Hematopoietic multipotent progenitor cell treated with erythropoietin and hydrocortisone succinate and interleukin-3 and kit ligand, for 15 days (in vitro differentiated cells): ENCODE measurements at places on chromosomes 3 and 15.

- DNase-seq, result no peak
These were observed 32.5 kb downstream of the MYO5A start for GRCh38 chr15:52496175-52496574.

DNA sequence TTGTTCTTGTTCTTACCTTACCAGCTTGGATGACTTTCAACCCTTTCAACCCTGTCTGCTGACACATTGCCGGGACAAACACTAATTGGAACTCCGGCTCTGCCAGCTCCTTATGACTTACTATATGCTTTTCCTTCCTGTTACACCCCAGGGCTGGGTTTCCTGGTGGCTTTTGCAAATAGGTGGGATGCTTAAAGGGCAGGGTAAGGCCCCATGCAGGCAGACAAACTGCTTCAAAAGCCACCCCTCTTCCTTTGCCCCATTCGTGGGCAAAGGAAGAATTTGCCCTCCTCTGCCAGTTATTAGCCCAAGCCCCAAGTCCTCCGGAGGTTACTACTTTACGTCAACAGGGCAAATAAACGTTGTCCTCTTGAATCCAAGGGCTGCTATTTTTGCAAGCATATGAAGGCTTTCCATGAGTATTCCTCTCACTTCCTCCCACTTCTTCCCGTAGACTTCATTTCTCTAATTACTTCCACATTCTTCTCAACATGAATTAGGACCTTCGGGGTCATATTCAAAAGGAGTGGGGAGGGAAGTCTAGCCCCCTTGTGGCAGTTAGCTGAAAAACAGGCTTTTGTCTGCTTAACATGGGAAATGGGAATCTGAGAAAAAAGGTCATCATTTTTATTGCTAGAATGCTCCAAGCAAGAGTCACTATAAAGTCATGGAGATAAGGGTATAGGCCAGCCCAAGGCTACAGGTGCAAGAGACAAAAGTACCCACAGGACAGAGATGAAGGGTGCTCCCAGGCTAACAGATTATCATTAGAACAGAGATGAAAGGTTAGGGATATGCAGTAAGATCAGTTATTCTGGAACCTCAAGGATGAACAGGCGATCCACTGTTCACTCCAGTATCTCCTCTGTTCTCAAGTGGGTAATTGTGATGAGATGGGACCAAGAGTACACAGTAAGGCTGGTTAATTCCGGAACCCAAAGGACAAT, 56.3 kb upstream of the FSTL1 start:
- peak; percentile 6 for DNase-seq

DNA sequence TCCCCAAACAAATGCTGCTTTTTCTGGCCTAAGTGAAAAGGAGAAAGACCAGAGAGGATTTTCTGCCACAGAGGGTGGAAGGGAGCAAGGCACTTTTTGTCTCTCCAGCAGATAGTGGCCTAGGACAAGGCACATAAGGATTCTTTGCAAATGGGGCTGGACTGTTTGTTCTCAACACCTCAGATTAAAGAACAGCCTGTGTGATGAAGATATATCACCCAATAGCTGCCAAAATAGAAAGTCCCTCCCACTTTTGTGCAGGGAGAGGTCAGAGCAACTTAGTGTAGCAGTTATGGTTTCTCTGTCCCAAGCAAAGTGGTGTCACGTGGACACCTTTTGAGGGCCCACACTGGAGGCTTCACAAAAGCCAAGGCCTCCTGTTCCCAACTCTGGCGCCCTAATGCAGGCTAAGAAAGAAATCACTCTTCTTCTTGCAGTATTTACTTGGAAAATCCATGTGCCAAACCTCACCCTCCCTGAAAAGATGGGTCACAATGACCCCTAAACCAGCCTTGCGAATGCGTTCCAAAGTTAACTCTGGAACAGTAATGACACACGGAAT, 84.9 kb downstream of the LRIG1 start:
- no peak for DNase-seq

DNA sequence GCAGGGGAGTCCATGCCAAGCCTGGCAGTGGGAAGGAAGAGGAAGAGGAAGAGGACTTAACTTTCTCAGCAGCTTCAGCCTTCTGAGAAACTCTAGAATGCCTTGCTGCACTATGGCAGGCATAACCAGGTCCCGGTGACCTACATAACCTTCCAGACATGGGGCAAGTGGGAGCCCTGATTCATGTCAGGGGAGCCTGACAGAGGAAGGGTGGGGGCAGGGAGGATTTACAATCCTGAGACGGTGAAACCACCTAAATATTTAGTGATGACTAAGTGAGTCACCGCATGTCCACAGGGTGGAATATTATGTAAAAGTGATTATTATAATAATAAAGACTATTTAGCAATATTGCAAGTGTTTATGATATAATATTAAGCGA, 46.7 kb downstream of the AMOTL2 start:
- DNase-seq, result no peak

GRCh38 chr3:185153861-185154629, 1.2 kb upstream of the C3orf70 start:
- no peak for DNase-seq

- DNase-seq, result no peak
These were observed 73.2 kb downstream of the CLDN11 start for GRCh38 chr3:170491901-170492300.

- DNase-seq, result no peak
These were observed 466.7 kb downstream of the ERC2 start for GRCh38 chr3:56001537-56001936.

DNA sequence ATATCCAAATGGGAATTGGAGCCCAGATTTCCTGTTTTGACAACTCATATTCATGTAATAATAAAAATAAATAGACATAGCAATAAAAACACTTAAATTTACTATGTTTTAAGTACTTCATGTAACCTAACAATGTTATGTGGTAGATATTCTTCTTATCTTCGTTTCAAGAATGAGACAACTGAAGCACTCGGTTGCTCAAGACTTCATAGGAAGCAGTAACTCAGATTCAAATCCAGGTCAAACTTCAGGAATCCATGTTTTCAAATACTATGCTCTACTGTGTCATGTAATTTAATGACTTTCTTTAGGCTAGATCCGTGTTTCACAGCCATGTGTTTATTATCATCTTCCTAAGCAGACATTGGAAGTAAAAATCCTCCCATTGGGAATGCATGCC, 492.2 kb downstream of the CNTN3 start:
- DNase-seq, result no peak

GRCh38 chr3:59254976-59255375, 205.2 kb upstream of the CFAP20DC start:
- no peak for DNase-seq

- DNase-seq, result no peak
These were observed 21.9 kb upstream of the THSD4 start for GRCh38 chr15:71093054-71094024.

DNA sequence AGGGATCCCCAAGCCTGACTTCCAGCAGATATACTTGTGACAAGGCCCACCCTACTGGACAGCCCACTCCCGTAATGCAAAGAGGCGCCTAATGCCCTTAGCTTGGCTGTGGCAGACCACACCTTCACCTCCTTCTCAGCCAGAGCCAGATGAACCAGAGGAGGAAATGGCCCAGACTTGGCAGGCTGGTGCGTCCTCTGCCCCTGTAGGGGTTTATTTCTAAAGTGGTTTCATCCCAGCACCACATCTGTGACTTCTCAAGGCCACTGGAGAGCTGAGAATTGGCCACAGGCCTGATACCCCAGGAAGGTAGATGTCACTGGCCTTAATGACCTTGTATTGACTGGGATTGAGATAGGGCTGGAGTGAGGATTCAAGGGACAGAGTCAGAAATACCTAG, 29.5 kb downstream of the BOC start:
- no peak for DNase-seq

DNA sequence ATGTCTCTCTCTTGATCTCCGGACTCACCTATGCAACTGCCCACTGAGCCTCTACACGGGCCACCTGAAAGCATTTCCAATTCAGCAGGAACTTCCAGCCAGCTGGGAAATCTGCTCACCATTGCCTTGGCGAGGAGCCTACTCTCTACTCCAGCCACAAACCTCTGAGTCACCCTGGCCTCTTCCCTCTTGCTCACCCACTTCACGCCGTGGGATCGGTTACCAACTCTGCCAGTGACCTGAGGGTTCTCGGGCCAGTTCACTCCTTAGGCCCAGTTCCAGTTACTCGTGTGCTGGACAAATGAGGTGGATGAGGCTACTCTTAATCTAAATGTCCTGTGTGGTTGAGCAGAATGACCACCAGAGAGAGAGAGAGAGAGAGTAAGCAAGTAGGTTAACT, 70.1 kb downstream of the CEMIP start:
- no peak for DNase-seq

- no peak for DNase-seq
These were observed 41.1 kb downstream of the IGF1R start for GRCh38 chr15:98689431-98689861.

- DNase-seq, result no peak
These were observed 53.0 kb downstream of the UBR1 start for GRCh38 chr15:43052860-43053259.

DNA sequence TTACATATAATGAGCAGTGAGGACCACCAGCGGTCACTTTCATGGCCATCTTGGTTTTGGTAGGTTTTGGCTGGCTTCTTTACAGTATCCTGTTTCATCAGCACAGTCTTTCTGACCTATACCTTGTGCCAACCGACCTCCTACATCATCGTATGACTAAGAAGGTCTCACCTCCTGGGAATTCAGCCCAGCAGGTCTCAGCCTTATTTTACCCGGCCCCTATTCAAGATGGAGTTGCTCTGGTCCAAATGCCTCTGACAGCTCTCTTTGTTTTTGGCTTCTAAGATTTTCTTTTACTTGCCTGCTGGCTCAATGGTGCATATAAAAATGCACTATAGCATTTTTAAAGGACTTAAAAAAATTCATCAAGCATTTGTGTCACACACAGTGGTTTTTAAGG, 3.2 kb upstream of the MME start:
- no peak for DNase-seq

DNA sequence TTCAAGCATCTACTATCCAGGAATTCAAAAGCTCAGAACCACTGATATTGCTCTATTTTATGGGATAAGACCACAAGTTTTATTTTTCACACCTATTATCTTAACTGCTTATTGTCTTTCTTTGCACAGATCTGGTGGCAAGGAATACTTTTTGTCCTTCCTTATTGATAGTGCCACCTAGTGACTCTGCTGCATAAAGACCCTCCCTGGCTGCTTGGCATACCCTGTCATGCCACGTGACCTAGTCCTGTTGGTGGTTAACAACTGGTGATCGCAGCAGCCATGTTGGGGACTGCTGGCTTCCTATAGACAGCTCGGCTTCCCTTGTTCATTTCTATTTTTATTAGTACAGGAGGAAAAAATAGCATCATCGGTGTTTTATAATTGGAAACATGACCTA, 236.3 kb downstream of the MEX3B start:
- DNase-seq, result no peak

DNA sequence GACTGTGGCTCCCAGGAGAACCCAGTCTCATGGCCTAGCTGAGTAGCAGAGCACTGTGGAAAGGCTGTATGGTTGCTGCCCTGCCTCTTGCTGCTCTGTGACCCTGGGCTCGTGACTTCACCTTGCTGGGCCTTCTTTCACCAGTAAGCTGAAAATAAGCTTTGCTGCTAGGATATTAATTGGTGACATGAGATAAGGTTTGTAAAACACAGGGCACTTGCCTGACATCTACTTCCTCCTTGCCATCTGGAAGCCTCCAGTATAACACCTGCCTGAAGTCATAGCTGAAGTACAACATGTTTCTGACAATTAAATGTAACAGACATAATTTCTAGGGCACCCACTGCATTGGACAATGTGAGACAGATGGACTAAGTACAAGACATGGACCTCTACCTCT, 53.6 kb downstream of the CLEC3B start:
- DNase-seq, result no peak

DNA sequence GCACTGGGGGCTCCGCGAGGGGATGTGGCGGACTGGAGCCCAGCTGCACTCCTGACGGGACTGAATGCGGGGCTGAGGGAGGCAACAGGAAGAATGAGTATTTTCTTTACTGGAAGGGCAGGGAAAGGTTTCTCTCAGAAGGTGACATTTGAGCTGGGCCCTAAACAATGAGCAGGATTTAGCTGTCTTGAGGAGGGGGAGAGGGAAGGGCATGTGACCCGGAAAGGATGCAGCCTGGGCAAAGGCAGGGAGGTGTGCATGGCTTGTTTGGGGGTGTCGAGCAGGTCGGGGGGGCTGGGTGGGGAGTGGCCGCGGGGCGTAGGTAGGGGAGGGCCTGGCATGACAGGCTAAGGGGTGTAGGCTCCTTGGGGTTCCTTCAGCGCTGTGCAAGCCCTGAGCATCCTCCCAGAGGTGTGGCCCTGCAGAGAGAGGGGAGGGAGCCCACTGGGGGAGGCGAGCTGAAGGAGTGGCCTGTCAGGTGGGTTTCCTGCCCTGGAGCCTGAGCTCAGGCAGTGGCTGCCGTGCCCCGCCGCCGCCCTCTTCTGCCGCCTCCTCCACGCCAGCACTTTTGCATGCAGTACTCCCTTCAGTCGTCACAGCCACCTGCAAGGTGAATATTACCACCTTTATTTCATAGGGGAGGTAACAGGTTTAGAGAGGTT, 17.2 kb upstream of the ANKDD1A start:
- DNase-seq, result no peak

DNA sequence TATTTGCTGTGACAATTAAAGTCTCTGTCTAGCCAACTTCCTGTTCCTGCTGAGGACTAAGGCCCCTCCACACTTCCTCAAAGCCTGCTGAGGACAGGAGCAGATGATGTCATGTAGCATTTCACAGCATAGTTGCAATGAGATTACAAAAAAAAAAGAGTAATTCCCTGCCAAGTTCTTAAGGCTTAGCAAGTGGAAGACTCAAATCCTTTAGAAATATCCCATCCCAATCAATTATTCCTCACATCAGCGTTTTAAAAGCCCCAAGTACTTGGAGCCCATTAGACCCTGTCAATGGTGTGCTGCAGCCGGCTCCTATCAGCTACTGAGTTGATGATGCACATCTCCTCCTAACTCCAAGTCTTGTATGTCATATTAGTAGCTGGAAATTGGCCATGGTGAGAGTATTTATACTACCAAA, 51.7 kb downstream of the TRANK1 start:
- no peak for DNase-seq

DNA sequence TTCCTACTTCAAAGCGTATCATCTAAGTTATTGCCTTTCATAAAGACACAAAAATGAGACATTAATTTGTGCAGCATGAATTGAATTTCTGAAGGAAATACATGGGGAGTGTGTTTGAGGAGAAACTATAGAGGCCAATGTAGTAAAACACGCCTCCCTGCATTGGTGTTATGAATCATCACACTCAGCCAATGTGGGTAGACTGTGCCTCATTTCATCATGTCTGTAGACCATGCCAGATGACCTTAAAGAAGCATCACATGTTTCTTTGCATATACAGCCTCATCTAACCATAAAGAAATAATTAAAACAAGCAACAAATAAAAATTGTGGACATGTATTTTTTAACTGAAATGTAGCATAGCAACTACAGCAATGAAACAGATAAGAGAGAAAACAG, 486.0 kb upstream of the ADAMTS9 start:
- no peak for DNase-seq

GRCh38 chr3:81816473-81817250, 55.2 kb upstream of the GBE1 start:
- no peak for DNase-seq

DNA sequence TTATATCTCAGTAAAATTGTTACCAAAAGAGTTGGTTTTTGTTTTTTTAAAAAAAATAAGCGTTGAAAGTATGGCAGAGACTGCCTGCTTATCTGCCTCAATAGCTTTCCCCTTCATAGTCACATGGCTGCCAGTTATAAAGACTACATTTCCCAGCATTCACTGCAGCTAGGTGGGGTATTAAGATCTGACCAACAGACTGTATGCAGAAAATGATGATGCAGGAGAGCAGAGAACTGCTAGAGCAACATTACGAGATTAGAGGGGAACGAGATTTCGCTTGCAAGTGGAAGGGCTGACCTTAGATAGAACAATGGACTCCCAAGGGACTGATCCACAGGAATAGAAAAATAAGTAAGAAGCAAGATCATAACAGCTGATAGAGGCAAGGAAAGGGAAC, 14.3 kb downstream of the RHOA start:
- peak; percentile 77 for DNase-seq
